NCI-H2107 (cell line): ENCODE measurements at places on chromosomes 7 and 10.

GRCh38 chr7:137685433-137686164, 161.2 kb downstream of the DGKI start:
- no peak for DNase-seq

GRCh38 chr7:70060298-70061068, 462.2 kb downstream of the AUTS2 start:
- no peak for DNase-seq

DNA sequence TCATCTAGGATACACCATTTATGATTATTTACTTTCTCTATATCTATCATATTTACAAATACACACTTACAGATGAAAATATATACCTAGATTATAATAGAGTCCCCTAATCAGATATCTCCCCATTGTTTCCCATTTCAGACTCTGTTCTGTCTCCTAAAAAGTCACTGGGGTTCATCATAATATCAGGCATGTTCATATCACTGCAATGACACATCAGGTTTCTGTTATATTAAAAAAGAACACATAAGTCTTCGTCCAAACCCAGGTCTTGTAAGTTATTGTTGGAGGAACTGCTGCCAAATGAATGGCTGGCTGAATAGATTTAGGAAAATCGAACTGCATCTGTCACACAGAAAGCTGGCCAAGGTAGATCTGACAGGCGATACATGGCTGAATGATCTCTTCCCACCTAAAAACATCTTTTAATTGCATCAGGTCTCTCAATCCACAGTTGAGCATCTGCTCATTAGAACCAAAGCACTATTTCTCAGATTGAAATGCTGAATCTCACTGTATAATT, 178.7 kb downstream of the CACNA2D1 start:
- no peak for DNase-seq

DNA sequence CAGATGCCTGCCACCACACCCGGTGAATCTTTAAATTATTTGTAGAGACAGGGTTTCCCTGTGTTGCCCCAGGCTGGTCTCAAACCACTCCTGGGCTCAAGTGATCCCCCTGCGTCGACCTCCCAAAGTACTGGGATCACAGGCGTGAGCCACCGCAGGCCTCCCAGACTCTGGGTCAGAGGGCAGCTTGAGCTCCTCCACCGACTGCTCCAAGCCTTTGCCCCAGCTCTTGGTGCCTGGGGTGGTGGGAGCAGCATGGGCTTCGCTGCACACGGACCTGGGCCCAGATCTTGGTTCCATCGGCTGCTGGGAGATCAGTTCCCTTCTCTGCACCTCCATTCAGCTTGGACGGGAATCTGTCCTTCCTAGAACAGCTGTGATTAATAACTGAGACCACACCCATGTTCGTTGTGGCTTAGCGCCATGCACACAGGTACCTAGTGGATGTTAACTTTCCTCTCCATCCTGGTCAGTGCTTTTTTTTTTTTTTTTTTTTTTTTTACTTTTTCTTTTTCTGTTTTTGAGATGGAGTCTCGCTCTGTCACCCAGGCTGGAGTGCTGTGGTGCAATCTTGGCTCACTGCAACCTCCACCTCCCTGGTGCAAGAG, 125.3 kb downstream of the CUX1 start:
- no peak for DNase-seq

DNA sequence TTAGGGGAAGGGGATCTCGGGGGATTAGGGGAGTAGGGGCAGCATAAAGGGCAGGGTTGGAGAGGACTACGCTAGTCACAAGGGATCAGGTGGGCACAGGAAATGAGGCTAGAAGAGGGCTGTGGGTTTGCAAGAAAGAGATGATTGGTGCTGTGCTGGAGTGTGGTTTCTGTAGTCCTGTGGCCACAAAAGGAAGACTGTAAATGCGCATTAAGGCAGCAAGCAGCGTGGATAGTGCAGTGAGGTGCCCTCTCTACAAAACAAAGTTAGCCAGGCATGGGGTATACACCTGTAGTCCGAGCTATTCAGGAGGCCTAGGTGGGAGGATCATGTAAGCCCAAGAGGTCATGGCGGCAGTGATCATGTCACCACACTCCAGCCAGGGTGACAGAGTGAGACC, 212.1 kb downstream of the MLLT10 start:
- no peak for DNase-seq

- DNase-seq = peak; percentile 32
Measured at GRCh38 chr7:74206589-74207120, 3.2 kb upstream of the LAT2 start.

- DNase-seq = no peak
Measured at GRCh38 chr7:113283861-113284260, 165.5 kb upstream of the SMIM30 start.

DNA sequence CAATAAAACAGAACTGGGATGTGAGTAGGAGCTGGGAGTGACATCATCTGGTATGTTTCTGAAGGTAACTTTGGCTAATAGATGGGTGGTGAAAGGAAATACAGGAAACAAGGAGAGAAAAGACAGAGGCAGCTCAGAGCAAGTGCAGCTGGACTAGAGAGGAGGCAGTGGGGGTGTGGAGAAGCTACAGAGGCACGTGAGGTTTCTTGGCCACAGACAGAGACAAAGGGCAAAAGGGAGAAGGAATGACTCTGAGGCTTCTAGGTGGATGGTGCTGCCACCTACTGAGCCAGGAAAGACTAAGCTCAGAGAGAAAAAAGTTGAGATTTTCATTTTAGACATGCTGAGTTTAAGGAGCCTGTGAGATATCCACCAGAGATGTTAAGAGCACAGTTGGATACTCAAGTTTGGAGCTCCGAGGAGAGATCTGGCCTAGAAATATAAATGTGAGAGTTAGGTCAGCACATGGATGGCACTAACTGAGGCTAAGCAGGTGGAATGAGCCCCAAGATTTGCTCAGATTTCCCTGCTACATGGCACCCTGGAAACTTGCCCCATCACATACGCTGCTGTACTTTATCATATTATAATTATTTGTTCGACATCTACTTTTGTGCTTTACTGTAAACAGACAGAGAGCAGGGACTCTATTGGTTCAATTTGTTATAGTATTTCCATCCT, 293.0 kb upstream of the IMMP2L start:
- DNase-seq = no peak

GRCh38 chr10:12946372-12946771, 55.1 kb downstream of the CCDC3 start:
- no peak for DNase-seq

DNA sequence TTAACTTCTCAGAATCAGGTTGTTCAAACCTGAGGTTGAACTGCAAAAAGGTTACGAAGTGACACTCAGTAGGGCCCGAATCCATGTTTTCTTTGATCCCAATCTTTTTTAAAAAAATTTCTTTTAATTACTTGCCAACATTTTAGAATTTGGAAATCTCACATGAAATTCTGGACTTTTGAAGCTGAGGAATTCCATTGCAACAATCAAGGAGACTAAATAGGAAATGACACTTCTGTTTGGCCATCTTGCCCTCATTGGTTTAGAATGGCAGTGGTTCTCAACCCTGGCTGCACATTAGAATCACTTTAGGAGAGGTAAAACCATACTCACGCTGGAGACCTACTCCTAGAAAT, 471 bp upstream of the TOMM7 start:
- DNase-seq = no peak

GRCh38 chr10:72038458-72039001, 49.8 kb downstream of the SPOCK2 start:
- no peak for DNase-seq

DNA sequence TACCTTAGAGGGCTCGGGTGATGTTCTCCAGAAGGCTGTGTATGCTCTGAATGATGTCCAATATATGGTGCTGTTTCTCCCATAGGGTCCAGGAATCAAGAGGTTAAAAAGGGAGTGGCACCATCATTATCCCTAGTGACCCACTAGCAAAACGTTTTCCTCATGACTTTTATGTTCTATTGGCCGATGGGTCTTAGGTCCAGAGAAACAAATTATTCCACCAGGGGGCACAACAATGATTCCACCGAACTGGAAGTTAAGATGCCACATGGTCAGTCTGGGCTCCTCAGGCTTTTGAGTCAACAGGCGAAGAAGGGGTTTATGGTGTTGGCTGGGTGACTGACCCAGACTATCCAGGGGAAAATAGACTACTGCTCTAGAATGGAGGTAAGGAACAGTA, 256.1 kb downstream of the COBL start:
- DNase-seq = no peak

GRCh38 chr7:40300146-40300670, 165.4 kb downstream of the SUGCT start:
- no peak for DNase-seq

DNA sequence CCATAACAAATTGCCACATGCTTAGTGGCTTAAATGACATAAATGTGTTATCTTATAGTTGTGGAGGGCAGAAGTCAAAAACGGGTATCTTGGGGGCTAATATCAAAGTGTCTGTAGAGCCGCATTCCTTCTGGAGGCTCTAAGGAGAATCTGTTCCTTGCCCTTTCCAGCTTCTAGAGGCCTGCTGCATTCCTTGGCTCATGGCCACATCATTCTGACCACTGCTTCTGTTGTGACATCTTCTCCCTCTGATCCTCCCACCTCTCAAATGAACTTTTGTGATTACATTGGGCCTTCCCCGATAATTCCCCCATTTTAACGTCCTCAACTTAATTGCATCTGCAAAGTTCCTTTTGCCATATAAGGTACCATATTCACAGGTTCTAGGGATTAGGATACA, 76.1 kb downstream of the CYP26A1 start:
- DNase-seq = no peak

- no peak for DNase-seq
Measured at GRCh38 chr7:107274506-107274905, 105.7 kb downstream of the HBP1 start.

- DNase-seq = no peak
Measured at GRCh38 chr10:10865303-10865702, 152.4 kb upstream of the CELF2 start.

DNA sequence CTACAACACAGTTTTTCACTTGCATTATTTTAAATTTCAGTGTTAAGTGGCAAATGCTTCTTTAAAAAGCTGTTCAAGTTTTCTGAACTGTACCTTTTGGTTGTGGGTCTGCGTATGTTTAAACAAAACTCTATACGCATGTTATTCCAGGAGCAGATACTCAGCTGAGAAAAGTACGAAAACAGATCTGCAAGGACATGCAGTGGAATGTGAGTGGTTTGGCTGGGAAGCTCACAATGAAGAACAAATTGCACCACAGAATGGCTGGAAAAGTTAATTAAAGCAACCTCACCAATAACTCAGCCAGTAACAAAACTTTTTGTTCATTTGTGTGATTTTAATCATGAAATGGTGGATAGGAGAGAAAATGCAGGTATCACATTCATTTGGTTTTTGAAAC, 17.6 kb downstream of the GLI3 start:
- DNase-seq = no peak
